ENCODE measurements at places on chromosomes 11 and 22.

DNA sequence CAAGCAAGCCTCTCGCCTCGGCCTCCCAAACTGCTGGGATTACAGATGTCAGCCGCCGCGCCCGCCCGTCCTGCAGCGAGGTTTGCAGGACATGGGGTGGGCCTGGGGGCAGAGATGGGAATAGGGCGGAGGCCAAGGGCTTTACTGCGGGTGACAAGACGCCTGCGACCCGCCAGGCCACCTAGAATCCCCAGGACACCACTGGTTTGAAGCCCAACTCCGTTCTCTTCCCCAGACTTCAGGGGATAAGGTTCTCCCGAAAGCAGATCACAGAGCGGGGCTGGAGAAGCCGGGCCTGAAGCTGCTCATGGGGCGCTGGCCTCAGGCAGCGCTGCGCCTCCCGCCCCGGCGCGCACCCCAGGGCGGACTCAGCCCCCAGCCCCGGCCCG is 354 bp downstream of the POLR2L start:
- no peak for DNase-seq

GRCh38 chr11:17703951-17704350 is 15.4 kb upstream of the MYOD1 start:
- no peak for DNase-seq

DNA sequence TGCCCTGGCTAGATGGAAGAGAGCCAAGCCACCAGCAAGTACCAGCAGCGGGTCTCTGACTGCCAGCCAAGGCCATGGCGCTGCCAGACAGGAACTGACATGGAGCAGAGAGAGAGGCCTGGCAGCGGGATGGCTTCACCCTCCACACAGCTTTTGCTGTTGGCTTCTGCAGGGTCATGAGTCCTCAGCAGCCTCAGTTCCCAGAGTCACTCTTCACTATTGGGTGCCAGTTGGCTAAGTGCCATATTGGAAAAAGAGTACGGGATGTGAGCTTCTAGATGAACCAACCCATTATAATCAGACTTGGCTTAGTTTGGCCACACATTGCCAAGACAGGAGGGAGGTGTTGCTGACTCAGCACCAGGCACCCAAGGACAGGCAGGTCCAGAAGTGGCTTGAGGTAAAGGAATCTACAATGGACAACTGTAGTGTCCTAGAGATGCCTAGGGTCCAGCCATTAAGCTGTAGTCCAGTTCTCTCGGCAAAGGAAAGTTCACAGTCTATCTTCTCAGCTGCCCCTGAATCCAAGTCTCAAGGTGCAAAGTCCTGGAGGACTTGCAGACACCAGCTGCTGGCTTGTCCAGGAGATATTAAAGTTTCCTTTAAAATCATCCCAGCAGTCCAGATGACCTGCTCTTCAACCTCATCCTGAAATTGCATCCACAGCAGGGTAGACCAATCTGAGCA is 40.7 kb upstream of the POU2AF1 start:
- DNase-seq: no peak

GRCh38 chr11:2149864-2150847 is 10.9 kb downstream of the INS start:
- DNase-seq: no peak

DNA sequence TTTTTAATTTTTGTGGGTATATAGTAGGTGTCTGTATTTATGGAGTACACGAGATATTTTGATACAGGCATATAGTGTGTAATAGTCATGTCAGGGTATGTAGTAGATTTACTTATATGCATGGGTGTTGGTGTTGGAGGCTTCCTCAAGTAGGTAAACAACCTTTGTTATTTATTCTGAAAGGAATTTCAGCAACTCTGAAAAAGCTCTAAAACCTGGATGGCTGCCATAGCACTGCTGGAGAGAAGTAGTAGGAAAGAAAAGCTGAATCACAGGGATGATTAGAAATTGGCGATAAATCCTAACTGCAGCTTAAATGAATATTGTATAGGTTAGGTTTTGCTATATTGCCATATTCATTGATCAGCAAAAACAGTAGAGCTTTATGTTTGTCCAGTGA is 44.4 kb upstream of the ST14 start:
- no peak for DNase-seq

DNA sequence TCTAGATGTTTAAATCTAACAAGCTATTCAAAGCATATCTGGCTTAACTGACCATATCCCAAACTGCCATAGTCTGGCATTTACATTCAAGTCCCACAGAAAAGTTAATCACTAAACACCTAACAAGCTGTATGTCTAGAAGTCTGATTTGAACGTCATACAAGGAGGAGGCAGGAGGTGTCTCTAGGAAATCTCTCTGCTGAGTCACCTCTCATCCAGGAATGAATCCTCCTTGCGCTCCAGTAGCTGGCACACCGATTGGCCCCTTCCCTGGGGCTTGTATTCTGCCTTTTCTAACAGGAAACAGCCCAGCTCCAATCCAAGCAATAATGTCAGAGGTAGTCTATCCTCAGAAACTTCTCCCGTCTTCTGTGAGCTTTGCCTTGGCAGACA is 31.8 kb downstream of the FEZ1 start:
- DNase-seq: no peak

DNA sequence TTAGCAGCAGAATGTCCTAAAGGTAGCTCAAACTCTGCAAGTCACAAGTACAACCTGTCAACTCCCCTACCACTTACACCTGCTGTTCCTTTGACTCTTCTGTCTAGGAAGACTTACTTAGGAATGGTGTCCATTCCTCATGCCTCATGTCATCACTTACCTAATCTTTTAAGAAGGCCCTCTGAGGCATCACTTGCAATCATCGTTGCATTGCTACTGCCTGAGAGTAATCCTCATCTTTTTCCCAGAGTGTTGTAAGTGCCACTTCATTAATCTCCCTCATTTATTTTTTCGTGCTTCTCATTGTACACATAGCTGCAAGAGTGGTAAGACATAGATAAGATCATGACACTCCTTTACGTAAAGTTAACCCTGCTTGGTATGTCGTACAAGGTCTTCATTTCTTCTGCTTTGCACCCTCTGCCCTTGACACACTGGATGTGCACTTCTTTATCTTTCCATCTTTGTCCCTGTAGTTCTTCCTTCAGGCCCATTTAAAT is 54.6 kb downstream of the SFI1 start:
- no peak for DNase-seq

DNA sequence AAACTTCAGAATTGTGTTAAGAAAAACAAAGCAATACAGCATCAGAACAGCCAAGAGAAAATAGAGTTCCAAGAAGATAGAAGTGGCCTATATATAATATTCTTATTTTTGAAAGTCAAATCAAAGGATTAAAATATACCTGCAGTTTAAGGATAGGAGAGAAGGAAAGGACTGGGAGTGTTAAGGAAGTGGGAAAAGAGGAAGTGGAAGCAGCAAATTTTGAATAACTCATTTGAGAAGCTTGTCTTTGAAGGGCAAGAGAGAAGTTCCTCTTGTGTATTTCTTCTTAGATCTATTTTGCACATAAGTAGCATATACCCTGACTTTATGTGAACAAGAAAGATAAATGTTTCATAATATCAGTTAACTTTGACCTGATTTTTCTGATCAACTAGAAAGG is 62.6 kb upstream of the SLC17A6 start:
- no peak for DNase-seq

GRCh38 chr11:78318321-78319114 is 99.1 kb downstream of the GAB2 start:
- no peak for DNase-seq

- DNase-seq: no peak
Measured at GRCh38 chr11:125588505-125588904, 4.1 kb upstream of the STT3A start.

- DNase-seq: no peak
Measured at GRCh38 chr11:2743427-2744110, 43.8 kb upstream of the KCNQ1OT1 start.

DNA sequence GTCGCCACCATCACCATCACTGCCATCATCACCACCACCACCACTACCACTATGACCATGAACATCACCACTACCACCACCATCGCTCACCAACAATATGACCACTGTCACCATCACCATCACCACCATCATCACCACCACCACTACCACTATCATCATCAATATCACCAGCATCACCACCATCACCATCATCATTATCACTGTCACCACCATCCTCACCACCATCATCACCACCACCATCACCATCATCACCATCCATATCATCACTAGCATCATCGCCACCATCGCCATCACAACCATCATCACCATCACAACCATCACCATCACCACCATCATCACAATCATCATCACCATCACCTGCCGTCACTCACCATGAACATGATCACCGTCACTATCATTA is 184.6 kb downstream of the SHANK2 start:
- DNase-seq: no peak

DNA sequence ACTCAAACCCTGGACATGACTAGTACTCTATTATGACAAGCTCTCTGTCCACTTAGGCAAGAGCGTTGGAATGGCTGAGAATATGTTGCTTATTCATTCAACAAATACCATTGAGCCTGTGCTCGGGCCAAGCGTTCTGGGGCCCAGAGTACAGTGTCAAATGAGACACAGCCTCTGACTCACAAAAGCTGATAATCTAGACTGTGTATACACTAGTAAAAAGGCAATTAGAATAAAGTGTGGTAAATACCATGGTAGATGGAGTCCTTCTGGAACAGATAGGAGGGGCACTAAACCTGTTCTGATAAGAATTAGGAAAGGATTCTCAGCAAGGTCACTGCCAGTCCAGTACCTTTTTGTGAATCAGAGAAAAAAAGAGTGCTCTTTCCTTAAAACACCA is 24.7 kb downstream of the KCNE3 start:
- DNase-seq: no peak

DNA sequence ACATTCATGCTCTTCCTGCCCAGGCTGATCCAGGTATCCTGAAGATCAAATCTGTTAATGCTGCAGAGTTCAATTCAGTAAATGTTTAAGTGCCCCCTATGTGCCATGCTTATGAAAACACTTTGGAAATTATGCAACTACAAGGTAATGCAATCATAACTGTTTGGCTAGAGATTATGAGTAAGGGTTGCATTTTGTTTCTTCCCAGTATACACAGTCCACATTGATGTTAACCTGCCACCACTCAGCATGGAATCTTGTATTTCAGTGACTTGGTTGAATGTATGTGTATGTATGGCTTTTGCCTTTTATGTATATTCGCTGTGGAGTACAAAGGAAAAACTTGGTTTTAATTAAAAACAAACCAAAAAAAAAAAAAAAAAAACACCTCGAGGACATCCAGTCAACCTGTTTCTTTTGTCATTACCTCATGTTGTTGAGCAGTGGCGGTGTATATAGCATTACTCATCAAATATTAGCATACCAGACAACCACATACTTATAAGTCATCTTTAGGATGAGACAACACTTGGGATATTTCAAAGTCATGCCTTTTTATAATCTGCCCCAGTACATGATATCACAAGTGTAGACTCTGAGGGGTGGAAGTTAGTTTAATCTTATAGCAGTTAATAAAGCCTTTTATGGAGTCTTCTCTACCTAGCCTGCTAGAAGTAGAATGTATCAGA is 86.1 kb upstream of the HORMAD2 start:
- DNase-seq: no peak

DNA sequence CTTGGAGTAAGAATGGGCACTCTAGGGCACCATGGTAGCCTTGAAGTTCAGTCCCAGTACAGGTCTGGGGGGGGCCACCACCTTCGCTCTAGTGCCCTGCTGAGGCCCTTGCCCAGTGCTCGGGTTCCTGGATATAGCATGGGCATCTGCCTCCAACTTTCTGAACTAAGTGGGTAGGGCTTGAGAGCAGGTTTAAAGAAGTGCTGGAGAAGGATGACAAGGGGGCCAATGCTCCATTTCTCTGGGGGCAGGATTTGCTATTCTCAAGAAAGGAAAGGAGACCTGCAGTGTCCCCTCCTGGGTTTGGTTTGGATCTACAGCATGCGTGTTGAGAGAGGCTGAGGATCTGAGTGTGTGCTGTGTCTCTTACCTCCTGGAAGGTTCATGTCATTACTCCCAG is 82.2 kb upstream of the SUSD2 start:
- DNase-seq: no peak

DNA sequence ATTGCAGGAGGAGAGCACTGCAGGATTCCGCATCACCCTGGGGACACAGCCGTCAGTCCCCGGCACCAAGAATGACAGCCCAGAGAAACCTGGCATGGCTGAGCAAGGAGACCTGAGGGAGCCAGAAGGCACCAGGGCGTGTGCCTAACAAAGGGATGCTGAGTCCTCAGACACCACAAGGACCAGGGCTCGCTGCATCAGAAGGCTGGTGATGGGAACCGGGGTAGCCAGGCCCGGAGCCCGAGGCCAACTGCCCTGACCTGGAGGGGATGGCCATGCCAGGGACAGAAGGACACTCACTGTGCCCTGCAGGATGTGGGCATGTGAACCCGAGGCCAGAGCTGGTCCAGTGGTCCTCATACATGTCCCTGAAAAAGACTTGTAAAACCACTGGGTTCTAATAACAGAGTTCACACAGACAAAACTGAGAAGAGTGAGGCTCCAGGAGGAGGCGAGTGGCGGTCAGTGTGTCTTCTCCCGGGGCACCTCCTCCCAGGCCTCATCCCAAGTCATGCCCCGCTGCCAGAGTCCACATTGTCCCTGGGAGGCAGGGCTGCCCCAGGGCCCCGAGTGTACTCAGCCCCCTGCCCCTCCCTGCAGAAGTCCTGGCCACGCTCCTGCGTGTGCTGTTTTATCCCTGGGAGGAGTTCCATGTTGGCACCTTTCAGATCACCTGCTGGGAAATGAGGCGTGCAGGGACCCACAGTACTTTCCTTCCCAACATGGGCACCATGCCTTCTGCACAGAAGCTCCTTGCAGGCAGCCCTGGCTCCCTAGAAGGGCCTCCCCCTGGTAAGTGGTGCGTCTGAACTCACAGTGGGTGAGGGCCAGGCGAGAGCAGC is 42.5 kb downstream of the TBX1 start:
- no peak for DNase-seq

DNA sequence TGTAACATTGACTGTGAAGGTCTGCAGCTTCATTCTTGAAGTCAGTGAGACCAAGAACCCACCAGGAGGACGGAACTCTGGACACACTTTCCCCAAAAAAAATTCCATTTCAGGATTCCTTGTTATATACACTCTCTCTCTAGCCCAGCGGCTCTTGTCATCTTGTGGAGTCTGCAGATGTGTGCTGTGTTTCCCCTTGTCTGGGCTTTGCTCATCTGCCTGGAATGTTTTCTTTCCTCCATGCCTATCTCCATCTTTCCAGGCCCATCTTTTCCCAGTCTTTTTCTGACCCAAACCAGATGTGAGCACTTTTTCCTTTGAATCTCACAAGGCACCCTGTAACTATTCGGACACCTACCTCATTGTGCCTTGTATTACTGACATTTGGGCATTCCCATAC is 5.1 kb upstream of the DRG1 start:
- no peak for DNase-seq

- no peak for DNase-seq
Measured at GRCh38 chr11:65425105-65425970, 2.7 kb downstream of the NEAT1 start.

GRCh38 chr11:90326647-90327046 is 103.8 kb upstream of the CHORDC1 start:
- no peak for DNase-seq

Measured in D721Med (cell line).